Activated effector memory CD4-positive, alpha-beta T cell treated with Interleukin-2 at 50 U/mL for 16 hours (primary cell): ENCODE measurements at places on chromosomes 7 and 10.

DNA sequence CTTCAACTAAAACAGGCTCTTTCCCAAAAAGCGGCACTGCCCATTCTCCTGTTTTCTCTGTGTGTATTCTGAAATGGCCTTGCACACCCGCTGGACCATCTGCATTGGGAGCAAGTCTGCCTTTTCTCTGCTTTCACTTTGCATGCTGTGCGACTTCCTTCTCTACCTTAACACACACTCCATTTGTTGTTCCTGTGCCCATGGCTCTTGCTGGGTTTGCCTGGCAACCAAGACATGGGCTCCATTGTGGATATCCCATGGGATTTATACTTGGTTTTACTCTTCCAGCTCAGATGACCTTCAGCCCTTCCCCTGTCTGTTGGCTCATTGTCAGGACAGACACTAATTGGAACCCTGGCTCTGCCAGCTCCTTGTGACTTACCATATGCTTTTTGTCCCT lies 465.3 kb downstream of the REEP3 start:
- no peak for DNase-seq

- no peak for DNase-seq
Observed at GRCh38 chr7:15558756-15559155, 3.1 kb downstream of the AGMO start.

DNA sequence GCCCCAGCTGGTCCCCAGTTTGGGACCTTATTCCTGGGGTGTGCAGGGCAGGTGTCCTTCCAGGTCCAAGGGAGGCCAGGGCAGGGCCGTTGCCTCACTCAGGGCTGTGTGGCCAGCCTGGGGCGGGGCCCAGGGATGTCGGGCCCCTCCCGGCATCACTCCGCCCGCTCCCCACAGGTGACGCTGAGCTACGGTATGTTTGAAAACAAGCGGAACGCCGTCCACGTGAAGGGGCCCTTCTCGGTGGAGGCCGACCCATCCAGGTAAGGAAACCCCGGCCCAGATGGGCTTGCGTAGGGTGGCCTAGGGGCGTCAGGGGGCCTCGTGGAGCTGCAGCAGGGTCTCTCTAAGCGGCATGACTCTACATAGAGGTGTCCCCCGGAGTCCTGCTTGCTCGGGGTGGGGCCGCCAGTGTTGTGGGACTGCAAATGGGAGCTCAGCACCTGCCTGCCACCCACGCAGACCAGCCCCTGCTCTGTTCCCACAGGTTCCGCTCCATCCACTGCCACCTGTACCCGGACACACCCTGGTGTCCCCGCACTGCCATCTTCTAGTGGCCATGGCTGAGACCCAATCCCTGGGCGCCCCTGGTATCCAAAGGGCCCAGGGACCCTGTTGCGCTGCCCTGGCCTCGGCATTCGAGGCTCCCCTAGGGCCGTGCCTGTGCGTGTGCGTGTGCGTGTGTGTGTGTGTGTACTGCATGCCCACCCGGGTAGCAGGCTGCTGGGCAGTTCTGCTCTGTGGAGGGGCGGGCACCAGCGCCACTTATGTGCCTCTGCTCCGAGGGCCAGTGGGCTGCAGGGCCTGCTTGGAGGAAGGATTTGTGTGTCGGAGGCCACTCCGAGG lies 7.3 kb downstream of the LFNG start:
- no peak for DNase-seq

DNA sequence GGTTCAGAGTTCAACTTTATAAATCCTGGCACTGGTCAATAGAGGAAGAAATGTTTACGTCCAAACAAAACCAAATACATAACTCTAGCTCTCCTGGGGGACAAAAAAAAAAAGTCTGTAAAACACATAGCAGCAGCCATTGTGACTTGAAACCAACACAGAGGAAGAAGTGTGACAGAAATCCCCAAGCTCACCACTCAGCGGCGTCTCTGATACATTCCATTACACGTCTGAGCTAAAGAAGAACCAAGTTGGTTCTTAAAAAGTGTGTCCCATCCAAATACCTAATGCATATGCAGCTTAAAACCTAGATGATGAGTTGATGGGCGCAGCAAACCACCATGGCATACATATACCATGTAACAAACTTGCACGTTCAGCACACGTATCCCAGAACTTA lies 58.3 kb upstream of the NANOS1 start:
- no peak for DNase-seq

GRCh38 chr10:132392811-132393694 lies 3.9 kb upstream of the PWWP2B start:
- DNase-seq = no peak

- DNase-seq = no peak
Observed at GRCh38 chr7:137846549-137846826, 286 bp downstream of the DGKI start.

GRCh38 chr7:5549096-5549763 lies 125.6 kb upstream of the TNRC18 start:
- DNase-seq = no peak

DNA sequence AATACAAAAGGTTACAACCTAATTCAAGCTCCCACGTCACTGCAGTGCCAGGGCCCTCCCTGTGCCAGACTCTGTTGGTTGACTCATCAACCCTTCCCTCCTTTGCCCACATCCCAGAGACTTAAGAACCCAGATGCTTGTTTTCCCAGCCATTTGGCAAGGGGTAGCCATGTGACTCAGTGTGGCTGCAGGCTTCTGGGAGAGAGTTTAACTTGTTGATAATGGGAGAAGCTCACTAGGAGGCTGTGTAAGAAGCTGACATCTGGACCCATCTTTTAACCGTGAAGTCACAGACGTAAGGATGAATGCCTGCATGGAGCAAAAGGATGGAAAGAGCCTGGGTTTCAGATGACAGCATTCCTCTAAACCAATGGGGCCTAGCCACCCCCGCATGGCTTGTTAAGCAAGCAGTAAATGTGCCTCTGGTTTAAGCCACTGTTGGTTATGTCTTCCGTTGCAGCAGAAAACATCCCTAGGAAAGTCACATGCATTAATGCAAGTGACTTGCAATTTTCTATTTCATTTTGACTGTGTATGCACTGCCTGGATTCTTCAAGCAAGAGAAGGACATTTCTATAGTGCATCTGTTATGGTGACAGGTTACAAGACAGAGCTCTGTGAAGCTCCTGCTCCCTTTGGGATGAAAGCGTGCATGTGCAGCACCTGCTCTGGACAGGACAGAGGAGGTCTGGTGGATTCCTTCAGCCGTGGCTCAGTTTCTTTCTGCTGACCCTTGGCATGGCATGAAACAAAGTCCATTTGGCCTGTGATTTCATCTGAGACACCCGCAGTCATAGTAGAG lies 57.5 kb upstream of the CREB5 start:
- DNase-seq = no peak

- no peak for DNase-seq
Observed at GRCh38 chr7:36638140-36638539, 86.2 kb downstream of the AOAH start.

- no peak for DNase-seq
Observed at GRCh38 chr7:37289781-37290180, 158.9 kb downstream of the ELMO1 start.

- no peak for DNase-seq
Observed at GRCh38 chr7:84384417-84384816, 189.8 kb upstream of the SEMA3A start.

DNA sequence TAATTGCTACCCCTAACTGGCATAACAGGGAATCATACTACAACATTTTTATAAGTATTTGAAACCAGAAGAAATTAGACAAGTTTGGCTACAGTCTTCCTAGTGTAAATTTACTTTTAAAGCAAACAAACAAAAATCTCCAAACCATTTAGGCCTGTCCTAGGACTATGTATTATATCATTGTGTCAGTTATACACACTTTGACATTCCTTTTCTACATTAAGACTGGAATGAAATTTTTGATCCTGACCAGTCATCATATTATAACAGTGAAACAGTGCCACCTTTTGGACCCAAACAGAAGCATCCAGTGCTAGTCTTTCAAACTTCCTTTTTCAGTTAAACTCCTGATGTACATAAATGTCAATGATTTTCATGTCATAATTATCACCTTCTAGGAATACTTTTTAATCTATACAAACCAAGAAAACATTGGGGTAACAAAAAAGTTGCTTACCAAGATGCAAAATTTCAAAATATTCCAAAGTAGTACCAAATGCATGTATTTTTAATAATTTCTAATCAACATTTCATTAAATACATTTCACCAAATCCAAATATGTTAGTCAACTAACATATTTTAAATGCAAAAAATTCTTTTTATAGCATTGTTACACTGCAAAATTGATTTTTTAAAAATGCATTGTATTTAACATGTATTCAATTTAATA lies 75.7 kb downstream of the IMMP2L start:
- DNase-seq = no peak

- DNase-seq = no peak
Observed at GRCh38 chr10:18438361-18439126, 212.8 kb downstream of the NSUN6 start.

GRCh38 chr7:22027475-22027874 lies 81.8 kb upstream of the CDCA7L start:
- DNase-seq = no peak

DNA sequence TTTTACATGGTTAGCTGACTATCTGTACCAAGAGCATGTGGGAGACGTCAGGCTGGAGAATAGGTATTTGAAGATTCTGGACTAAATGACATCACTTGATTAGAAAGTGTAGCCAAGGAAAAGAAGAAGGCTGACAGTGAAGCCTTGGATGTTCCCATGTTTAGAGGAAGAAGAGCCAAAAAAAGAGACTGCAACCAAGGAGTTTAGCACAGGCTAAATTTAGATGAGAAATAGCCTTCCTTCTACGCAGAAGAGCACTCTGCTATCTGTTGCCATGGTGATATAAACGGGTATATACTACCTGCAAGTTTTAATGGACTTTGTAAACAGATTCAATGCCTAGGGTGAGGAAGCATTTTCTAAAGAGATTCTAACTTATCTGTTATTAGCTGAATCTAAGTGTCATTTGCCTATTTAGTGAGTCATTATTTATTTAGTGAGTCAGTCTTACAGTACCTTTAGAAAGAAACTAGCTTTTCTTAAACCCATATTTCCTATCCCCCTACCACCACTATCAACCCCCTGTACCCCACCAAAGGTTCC lies 69.8 kb downstream of the CDK6 start:
- no peak for DNase-seq

DNA sequence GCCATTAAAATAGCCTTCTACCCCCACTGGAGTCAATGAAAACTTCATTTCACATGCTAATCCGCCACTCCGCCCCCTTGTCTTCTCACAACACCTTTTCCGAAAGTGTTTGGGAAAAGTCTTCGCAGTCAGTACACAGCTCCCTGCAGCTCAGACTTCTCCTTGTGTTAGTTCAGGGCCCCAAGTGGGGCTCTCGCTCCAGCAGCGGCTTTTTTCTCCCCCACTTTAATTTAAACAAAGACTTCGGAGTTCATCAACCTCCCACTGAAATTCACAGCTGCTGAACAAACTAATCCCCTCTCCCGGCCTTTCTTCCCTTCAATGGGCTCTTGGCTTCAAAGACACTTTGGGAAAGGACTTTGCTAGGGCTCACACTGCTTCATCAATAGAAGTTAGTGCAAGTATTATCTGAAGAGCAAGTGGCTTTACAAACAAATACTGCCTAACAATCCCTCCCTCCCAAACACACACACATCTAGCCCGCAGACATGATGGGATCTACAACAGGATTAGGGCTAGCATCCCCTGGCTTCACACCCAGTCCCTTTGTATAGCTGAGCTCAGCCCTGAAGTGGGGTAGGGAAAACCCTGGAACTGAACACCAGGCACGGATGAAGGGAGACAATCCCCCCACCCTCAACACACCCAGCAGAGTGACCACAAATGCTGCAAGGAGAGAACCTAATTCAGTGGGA lies 23.1 kb downstream of the WNT8B start:
- DNase-seq = no peak
